Stimulated activated CD4-positive, alpha-beta T cell treated with anti-CD3 and anti-CD28 coated beads, Interleukin-15, amount 100 ng/mL, for 1 hour (primary cell): ENCODE measurements at places on chromosomes 3 and 15.

GRCh38 chr15:48871542-48871941, 6.4 kb upstream of the EID1 start:
- no peak for DNase-seq

DNA sequence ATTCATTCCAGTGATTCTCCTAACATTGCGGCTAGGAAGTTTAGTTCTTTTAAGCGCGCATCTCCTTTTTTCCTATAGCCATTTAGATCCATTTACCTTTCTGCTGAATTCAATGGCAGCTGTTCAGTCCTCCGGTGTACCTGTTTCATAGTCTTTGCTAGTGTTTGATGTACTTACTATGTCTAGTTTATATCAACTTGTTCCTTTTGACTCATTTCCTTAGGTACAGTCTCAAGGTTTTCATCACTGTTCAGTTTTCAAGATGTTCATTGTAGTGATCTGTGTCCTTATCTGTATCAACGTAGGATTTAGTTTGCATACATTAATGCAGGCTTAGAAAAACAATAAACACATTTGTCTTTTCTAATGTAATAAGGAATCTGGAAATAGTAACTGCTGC, 59.0 kb upstream of the MBNL1 start:
- no peak for DNase-seq

DNA sequence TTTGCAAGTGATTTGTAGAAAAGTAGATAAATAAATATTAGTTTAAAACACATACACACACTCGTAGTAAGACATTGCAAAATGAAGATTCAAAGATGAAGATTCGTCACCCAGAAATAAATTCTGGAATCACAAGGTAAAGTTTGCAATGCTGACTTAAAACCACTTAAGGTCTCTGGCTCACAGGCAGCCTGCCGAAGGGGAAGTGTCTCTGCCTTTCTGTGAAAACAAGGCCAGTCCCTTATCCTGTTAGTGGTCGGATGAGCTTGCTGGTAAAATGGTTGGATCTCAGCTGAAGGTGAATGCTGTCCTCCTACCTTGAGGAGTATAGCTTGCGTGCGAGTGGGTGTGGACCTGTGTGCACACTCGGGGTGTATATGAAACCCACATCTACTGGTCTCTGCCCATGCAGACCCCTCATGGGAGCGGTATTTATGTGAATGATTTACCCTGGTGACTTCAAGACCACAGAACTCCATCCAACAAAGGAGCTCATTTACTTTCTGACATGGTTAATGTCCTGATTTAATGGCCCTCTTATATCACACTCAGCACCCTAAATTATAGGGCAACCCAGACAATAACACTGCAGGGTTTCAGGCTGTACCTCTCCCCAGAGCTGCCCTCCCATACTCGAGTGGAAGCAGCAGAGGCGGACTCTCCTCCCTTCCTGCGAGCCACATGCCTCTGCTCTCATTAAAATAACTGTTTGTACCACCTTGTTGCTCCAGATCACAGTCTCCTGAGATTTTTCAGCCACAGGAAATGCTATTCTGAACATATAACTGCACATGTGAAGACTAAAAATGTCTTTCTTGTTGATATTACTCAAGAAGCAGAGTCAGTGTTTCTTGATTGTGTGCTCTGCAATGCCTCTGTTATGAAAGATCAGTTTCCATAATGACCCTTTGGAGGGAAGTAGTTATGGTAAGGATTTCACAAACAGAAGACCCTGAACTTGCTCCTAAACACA, 45.9 kb upstream of the ALDH1A3 start:
- DNase-seq = no peak

DNA sequence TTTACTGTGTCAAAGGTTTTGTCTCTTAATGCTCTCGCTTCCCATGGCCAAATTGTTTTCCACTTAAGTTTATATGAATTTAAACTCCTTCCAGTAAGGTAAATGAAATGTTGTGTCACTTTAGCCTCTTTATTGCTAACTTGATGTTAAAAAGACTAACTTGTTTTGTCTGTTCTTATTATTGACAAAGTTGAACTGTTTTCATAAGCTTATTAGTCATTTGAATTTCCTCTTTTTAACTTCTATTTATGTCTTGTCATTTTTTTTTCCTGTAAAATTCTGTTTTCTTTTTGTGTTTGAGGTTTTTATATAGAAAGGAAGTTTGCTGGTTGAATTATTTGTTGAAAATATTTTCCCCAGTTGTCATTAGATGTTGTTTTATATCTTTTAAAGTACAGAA, 25.8 kb downstream of the FAM98B start:
- DNase-seq = no peak

- no peak for DNase-seq
Measured at GRCh38 chr15:38217191-38217595, 35.4 kb upstream of the SPRED1 start.

DNA sequence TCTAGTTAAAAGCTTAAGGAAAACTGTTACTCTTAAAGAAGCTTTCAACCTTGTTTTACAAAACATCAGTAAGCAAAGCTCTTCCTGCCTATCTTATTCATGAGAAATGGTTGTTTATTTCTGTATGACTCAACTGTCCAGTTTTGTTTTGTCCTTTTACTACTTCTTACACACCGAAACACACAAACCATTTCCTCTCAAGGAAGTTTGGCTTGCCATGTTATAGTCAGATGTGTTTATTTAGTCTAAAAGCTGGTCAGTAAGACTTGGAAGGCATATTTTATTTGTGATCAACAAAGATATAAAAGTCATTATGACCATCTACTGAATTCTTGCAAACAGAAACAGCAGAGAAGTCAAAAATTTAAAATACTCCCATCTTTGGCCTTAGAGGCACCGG, 53.2 kb upstream of the RBSN start:
- no peak for DNase-seq

DNA sequence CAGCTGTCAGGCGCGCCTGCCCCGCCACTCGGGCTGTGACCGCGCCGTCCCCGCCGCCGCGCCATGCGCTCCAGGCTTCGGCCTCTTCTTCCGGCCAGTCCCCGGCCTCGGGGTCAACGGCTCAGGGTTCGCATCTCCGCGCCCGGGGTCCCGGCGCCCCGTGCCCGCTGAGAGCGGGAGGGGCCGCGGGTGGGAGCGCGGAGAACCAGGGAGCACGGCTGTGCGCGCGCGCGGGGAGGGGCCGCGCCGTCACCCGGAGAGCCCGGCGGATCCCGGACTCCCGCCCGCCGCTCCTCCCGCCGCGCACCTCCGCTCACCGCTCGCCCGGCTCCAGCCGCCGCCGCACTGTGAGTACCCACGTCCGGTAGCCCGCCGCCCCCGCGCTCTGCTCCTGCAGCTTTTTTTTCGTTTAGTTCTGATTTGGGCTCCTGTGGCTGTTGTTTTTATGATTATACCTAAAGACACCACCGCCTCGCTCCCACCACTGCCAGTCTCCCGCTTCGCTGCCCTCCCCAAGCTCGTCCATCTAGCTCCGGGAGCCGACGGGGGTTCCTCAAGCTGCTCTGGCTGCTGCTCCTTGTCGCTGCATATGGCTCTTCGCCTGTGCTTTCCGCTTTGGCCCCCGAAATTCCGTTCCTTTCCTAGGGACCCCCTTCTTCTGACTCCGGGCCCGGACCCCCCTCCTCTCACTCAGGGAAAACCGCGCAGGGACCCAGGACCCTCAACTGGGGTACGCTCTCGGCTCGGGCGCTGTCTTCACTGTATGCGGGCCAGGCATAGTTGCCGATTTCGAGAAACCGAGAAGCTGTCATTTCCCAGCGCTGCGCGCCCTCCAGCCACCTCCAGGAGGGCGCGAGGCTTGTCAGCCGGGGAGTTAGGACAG, 1.8 kb upstream of the SKOR1 start:
- DNase-seq = no peak

DNA sequence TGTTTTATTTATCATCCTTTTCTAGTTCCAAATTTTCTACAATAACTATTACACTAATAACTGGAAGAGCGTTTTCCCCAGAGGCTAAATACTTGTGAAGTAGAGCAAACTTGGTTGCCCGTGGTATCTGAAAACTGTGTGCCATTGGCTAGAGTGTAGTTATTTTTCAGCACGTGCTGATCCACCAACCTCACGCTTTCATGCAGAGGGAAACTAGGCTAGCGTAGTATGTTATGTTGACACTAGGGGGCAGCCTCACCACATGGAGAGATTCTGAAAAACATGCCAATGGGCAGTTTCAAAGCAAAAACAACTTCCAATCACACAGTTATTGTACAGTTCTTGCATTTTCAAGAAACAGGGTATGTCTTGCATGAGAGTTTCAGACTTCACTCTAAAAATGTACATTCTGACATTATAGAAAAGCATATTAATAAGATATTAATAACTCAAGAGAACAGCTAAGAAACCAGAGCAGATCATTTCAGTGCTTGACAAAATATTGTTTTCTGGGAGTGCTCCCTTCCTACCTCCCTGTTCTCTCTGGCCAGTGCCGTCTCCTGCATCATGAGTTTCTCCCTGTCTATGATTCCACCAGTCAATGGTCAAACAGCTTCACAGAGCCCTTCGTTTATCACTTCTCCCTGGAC, 39.7 kb downstream of the SPATA12 start:
- no peak for DNase-seq

DNA sequence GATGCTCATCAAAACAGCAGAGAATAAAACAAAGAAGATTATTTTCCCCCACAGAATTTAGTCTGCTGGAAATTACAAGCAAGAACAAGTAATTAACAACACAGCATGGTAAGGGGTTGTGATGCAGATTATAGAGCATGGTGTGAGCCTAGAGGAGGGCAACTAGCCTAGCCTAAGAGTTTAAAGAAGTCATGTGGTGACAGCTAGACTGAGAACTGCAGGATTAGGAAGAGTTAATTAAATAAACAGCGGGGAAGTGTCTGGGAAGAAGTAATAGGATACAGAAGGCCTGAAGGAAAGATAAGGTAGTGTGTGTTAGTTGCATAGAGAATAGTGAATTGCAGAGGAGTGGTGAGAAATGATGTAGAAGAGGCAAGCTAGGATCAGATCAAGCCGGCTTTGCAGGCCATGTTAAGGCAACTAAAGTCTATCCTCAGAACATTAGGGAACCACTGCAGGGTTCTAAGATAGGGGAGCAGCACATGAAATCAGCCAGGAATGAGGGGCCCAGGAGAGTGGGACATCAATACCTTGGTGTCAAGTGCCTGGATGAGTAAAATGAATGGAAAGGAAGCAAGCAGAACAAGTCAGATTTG, 11.9 kb upstream of the PKM start:
- no peak for DNase-seq

- DNase-seq = no peak
Measured at GRCh38 chr3:159852821-159853505, 135.7 kb upstream of the IL12A start.

- no peak for DNase-seq
Measured at GRCh38 chr3:354432-354831, 157.9 kb downstream of the CHL1 start.

DNA sequence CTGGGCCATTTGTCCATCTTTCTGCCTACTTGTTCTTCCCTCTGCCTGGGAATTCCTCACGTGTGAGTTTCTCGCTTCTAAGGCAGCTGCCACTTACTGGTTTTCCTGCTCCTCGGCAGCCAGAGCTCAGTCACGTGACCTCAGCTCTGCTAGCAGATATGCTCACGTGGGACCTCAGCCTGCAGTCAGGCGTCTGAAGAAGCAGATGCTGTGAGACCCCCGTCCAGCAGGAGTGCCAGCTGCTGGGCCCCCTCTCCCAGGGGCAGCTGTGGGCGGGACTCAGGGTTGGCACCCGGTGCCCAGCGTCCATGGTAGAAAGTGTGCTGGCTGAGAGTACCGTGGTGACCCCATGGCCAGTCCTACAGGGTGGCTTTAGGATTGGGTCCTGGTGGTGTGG, 161.3 kb upstream of the TLE3 start:
- DNase-seq = peak; percentile 14

GRCh38 chr15:67406257-67406861, 114.6 kb upstream of the C15orf61 start:
- no peak for DNase-seq

DNA sequence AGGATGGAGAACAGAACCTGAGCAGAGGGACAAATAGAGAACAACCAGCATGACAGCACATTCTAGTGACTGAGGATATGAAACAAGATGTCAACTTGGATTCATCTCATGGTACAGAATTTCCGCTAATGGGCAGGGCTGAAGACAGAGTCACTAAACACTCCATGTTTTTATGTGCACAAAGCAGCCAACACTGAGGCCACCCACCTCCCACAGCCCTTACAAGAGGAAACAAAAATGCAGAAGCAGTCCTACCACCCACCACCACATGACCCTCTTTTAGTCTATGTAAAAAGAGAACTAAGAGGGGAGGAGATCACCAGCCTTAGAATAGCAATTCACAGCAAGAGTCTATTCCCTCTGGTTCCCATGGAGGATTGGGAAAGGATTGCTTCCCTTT, 131.4 kb upstream of the UBE2E2 start:
- no peak for DNase-seq

GRCh38 chr3:1616744-1617143, 481.9 kb upstream of the CNTN4 start:
- no peak for DNase-seq

- DNase-seq = no peak
Measured at GRCh38 chr3:14516738-14517345, 23.3 kb downstream of the GRIP2 start.

DNA sequence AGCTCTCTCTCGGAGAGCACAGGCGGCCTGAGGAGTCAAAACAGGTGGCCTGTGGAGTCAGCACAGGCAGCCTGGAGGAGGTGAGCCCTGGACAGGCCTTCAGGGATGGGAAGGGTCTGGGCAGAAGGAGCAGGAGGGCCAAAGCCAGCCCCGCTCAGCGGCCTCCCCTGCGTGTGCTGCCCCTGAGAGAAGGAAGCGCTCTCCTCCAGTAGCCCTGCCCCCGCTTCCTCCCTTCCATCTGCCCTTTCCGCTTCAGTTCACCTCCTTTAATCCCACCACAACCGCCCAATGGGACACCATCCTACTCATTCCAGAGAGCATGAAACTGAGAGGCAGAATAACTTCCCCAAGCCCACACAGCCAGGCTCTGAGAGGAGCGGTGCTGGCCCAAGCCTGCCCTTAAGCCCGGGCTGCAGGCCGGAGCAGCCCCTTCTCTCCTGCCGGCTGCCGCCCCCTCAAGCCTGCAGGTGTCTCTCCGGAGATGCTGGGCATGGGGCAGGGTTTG, 3.2 kb upstream of the NR2E3 start:
- DNase-seq = no peak

DNA sequence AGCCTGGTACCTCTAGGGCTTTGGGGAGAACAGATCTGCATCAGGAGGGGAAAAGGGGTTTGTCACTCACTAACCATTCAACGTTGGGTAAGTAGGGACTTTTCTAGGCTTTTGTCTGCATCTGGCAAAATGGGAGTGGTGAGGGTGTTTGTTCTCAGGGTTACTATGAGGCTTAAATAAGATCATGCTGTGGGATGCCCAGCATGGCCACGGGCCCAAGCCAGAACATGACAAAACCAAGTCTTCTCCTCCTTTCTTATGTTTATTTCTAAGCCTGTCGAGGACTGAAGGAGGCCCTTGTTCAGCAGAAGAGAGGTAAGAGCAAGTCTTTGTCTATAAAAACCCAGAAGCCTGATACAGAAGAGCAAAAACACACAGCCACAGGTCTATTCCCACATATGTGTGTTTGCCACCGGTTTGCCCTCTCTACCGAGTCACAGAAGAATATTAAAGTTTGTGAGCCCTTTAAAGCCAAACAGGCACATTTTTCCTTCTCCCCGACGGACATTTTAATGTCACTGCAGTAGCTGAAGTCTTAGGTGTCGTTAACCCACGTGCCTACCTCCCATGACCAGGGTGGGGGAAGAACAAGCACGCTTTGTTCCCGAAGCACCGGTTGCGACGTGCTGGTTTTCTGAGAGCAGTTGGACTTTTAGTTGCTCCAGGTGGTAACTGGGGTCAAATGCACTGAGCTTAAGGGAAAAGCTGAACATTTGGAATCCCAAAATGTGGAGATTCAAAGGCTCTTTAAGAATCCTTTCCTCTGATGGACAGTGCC, 72.1 kb downstream of the NOX5 start:
- DNase-seq = no peak
